ENCODE measurements at places on chromosomes 6 and 20. TPM values are rescaled to one million over a fixed set of nuclear protein-coding genes. Genes with fewer than 3 reads are reported as not detected.
A peak's percentile ranks its signal among the peaks of the same experiment; 100 is the strongest.

The AHI1 gene
- total RNA-seq = 7.9 TPM

DNA sequence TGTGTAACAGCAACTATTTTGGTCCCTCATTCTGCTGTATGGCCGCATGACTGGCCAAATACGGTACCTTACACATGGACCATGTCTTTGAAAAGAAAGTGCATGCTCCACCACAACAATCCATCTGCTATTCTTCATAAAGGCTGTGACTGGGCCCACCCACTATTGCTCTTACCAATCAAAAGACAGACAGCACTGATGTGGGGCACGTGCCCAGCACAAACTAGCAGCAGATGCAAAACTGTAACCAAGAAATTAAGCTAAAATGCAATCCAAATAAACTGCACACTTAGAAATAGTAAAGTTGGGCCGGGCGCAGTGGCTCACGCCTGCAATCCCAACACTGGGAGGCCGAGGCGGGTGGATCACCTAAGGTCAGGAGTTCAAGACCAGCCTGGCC lies 20.5 kb downstream of the MDN1 start:
- no peak for DNase-seq

DNA sequence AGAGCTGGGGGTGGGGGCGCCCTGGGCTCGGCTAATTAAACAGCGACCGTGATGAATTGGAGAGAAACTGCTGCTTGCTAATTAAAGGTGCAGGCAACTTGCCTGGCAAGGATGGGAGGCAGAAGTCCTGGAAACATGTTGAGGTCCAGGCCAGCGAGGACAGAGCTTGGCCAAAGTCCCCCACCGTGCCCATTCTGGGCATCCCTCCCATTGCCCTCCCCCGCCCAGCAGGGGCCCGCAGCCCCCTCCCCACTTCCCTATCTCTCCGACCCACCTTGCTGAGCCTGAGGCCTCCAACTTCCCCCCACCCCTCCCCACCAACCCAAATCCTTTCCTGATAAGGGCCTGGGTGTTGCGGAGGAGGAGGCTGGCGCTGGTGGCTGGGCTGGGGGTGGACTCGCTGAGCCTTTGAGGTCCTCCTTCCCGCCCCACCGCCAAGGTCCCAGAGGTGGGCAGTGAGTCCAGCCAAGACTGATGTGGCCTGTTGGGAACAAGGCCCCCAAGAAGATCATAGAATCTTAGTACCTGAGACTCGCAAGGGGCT lies 23.3 kb downstream of the C20orf203 start:
- DNase-seq = no peak

The HLA-F gene
- 32.3 TPM for total RNA-seq

DNA sequence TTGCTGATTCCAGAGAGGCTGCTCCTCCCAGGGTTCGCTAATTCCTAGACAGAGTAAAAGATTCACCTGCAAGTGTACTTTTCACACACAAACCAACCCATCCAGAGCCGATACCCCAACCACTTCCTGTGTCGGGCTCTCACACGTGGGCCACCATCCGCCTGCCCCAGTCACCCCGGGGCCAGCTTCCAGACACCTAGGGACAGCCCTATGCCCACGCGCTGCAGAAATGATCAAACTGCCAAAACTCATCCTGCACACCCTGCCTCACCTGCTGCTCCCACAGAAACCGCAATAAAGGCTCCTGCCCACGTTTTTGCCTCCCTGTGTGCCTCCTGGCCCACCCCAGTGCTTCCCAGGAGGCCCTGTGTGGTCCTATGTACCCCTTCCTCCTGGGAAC lies 59.5 kb downstream of the PSMG4 start:
- no peak for DNase-seq

- DNase-seq = no peak
Observed at GRCh38 chr6:41684311-41685180, 46.3 kb downstream of the MDFI start.

DNA sequence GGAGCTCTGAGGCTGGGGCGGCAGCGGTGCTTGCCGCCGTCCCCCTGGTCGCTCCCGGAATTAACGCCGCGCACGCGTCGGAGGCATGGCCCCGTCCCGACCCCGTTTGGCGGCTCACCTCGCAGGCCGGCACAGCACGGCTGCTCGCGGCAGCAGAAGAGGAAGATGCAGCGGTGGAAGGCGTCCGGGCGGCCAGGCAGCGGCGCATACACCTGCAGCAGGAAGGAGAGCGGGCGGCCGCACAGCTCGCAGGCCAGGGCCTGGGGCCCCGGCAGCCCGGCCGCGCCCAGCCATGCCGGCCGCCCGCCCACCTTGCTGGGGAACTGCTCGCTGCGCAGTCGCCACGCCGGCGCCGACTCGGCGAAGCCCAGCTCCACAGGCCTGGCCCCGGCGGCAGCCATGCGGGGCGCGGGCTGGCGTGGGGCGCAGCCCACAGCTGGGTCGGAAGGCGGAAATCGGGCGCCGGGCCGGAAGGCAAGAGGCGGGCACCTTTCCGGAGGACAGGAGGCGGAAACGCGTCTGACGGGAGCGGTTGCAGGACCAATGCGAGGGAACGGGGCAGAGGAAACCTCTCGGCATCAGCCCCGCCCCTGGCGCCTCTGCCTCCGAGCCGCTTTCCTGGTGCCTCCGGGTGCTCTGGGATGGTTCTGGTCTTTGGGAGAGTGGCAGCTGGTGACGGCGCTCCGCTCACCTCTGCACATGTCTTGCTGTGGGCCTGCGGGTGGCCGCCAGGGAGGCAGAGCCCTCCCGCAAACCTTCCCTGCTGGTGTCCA lies at the start of gene PDCD2:
PDCD2 (minus strand) TSS at position 457 of the 773 bp plus-strand sequence; CDS start at position 401, 56 bp downstream.
- DNase-seq = peak; percentile 95

- no peak for DNase-seq
Observed at GRCh38 chr6:11482616-11483015, 54.9 kb upstream of the TMEM170B start.

DNA sequence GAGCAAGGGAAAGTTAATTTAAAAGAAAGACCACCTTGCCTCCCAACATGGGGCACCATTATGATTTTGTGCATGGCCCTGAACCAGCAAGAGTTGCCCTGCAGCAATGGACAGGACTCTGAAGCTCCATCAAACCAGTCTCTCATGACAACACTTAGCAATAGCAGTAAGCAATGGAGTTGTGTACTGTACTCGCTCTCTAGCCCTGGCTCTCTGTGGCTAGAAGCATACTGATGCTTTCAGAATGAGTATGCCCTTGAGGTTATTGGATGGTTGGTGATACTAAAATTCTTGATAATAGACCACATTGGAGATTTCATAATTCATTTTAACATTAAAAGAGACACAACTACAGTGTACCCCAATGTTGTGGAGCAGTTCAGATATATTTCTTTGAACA lies 23.2 kb upstream of the LMBRD1 start:
- no peak for DNase-seq

- peak; percentile 25 for DNase-seq
Observed at GRCh38 chr6:114342086-114342825, 567 bp downstream of the HS3ST5 start.

The AGER gene
- total RNA-seq = 3.0 TPM

DNA sequence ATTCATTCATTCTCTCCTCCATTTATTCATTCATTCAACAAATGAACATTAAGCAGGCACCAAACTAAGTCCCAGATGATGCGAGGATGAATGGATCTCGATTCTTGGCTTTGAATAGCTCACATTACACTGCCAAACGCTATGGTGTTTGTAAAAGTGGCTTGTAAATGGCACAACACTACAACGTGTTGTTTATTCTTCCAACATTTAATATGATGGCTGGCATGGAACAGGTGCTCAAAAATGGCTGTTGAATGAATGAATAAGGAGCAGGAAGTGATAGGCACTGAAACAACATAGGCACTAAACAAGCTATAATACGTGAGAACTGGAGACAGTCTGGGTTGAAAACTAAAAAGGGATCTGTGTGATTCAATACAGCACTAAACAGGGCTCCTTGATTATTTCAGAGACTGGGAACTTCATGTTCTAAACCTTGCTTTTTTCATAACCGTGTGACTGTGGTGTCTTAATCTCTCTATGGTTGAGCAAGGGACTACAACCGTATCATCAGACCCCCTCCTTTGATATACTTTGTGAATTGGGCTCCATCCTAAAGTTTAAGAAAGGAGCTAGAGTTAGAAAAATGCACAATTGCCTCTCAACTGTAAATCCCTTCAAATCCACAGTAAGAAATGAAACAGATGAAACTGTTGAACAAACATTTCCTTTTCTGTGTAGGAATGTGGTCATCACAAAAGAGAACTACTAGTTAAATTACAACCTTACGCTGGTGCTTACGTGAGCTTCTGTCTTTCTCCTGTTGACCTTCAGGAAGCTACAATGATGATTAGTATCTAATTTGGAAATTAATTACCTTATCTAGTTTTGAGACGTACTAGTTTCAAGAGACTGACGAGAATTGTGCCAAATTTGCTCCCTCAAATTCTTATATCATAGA lies 16.9 kb upstream of the SLC16A10 start:
- no peak for DNase-seq

DNA sequence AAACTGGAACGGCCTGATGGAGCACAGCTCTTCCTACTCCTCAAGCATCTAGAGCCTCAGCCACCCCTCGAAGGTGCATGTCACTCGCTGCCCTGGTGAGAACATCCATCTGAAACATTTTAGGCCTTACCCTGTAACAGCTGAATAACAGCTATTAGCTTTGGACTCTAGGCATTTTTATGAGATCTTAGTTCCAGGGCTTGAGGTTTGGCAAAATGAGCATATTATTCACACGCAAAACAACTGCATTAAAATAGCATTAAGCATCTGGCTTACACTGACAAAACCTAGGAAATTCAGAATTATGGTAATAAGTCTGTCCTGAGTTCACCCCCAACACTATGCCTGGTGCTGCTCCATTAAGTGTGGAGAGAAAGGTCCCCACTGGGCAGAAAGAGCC lies 56.1 kb downstream of the ADAT2 start:
- DNase-seq = no peak

DNA sequence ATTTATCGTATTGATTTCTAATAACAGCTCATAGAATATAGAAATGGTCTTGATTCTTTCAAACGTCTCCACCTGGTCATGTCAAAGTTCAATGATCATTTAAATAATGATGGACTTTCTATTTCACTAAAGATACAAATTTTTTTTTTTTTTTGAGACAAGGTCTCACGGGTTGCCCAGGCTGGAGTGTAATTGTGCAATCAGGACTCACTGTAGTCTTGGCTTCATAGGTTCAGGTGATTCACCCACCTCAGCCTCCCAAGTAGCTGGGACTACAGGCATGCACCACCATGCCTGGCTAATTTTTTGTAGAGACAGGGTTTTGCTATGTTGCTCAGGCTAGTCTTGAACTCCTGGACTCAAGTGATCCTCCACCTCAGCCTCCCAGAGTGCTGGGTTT lies 25.2 kb downstream of the KLHL31 start:
- DNase-seq = no peak

DNA sequence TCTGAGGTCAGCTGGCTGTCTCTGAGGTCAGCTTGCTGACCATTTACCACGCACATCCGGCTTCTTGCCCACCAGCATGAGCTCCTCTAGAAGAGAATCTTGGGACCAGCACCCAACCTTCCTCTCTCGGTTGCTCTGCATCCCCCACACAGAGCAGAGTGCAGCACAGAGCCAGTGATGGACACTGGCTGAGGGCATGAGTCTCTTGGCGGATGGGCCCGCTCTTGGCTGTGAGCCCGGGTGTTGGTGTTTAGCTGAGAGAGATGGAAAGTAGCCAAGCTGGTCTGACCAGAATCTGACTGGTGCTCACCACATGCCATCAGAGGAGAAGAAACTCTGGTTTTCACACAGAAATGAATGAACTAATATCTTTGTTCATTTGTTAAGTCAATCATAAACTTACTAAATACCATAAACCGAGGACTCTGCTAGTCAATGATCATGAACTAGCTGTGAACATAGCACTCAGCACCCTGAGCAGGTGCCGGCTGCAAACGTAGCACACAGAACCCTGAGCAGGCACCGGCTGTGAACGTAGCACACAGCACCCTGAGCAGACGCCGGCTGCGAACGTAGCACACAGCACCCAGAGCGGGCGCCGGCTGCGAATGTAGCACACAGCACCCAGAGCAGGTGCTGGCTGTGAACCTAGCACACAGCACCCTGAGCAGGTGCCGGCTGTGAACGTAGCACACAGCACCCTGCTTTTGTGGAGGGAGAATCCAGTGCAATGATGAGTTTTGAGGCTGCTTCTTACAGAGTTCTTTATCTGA lies 10.4 kb upstream of the THBS2 start:
- peak; percentile 67 for DNase-seq

GRCh38 chr6:53615633-53616449 lies 49.7 kb downstream of the KLHL31 start:
- no peak for DNase-seq

Measured in left ventricle myocardium superior (tissue), 1 donor.